ENCODE measurements at places on chromosomes 6 and 20.

- DNase-seq: no peak
These were observed 55.9 kb downstream of the TTI1 start for GRCh38 chr20:37977338-37977737.

GRCh38 chr6:118383924-118384323 is 164.2 kb upstream of the PLN start:
- no peak for DNase-seq

GRCh38 chr20:46894971-46895905 is 595 bp downstream of the EYA2 start:
- DNase-seq: no peak

- DNase-seq: peak; percentile 33
These were observed 57.2 kb upstream of the ARHGAP18 start for GRCh38 chr6:129766959-129767728.

DNA sequence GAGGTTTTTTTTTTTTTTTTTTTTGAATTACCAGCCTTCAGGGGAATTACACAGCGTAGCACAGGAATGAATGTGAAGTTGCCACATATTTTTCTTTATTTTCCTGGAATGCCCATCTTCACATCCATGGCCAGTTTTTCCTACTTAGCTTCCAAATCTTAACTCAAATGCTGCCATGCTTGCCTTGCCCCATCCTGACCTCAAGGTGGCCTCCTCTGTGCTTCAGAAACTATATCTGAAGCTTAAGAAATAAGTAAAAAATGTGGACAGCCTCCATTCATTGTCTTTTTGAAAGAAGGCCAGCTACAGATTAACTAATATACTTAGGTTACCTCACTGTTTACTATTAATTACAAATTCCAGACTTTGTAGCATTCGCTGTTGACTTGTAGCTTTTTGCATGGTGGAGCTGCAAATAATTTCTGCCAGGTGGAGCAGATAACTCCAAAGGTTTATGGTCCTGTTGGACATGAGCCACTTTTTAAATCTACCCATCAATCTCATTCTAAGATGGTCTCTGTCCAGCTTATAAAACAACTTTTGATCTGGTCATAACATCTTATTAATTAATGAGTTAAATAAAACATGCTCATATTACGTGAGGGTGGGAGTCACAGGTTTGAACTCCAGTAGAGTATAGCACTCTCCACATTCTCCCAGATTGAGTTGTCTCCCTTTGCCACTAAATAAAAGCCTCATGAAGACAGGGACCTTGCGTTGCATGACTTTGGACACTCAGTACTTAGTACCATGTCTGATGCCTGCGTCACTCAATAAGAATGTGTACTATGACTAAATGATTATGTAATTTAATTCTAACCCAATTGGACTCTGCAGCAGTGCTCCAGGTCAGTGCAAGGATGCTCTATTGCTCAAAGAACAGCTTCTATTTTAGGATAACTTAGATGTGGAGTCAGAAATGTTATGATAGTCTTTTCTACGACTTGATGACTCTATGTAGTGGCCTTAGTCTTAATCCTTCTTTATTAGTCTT is 678.6 kb upstream of the CITED2 start:
- DNase-seq: no peak

GRCh38 chr6:26243132-26243531 is 121.9 kb upstream of the BTN3A2 start:
- no peak for DNase-seq

- DNase-seq: no peak
These were observed 37.8 kb upstream of the EYA4 start for GRCh38 chr6:133203344-133203697.

Measured in stimulated activated CD8-positive, alpha-beta memory T cell treated with anti-CD3 and anti-CD28 coated beads, Interleukin-7, amount 100 ng/mL, for 4 hours (primary cell).